ENCODE measurements at places on chromosomes 1 and 21.

DNA sequence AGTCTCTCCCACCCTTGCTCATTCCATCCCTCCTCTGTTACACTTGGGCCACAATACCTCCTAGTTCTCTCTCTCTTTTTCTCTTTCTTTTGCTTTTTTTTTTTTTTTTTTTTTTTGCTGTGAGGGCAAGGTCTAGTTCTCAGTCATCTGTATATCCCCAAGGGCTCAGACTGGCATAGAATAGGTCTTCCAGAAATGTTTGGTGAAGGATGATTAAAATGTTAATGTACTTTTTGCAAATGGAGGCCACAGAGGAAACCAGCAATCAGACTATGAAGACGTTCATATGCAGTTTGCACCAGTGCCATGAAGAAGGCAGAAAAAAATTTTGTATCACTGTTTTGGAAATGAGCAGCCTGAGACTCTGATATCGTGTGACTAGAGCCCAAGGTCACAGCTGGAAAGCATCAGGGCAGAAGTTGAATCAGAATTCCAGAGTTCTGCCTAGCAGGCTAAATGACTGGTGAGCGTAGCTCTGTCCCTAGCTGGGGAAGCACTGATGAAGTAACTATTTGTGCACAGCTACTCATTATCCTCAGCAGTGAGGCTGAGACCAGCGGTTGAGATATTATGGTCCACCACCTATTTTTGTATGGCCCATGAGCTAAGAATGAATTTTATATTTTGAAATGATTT lies 186.5 kb downstream of the TGFBR3 start:
- DNase-seq = no peak

DNA sequence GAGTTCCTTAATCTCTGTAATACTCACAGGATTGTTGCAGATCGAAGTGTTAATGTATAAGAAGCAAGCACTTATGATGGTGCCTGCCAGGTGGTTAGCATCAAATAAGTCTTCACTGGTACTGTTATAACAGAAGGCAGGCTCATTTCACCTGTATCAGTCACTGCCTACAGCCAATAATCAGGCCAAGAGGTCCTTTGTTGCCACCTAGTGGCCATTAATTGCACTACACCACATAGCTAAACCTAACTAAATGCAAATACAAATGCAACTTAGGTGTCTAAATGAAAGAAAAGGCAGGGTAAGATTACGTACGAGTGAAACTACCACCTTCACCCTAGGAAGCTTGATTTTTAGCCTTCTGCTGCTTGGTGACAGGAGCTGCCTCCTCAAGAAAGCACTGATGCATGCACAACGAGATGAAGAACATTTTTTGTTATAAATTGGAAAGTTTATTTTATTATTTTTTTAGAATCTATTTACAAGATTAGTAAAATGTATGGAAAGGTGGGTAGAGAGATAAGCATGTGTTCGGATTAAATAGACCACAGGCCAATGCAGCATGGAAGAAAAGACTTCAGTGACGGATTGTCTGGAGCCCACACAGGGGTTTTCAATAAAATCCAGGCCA lies 334.8 kb upstream of the CAMK1G start:
- peak; percentile 81 for DNase-seq

DNA sequence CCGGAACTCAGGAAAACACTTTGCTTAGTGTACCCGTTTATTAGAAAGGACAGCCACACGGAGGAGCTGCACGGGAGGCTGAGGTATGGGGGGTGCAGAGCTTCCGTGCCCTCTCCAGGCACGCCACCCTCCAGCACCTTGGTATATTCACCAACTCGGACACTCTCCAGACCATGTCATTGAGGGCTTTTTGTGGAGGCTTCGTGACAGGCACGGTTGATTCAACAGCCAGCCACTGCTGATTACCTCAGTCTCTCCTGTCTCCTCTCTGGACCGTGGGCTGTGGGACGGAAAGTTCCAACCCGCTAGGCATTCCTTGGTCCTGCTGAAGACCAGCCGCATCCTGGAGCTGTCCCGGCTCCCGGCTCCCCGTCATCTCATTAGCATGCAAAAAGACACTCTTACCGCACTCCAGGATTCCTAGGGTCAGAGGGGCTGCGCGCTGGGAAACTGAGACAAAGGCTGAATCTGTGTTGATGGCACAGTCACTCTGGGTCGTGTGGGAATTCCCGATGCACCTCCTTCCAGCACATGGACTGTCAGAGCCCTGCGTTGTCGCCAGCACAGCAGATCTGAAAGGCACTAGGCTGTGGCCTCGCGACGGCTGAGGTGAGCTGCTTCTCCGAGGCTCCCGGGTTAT lies 65.6 kb downstream of the PRKCZ start:
- DNase-seq = peak; percentile 67

GRCh38 chr21:16199539-16199938 lies 469.8 kb downstream of the USP25 start:
- DNase-seq = no peak

GRCh38 chr21:33774551-33774950 lies 132.2 kb downstream of the ITSN1 start:
- DNase-seq = no peak

GRCh38 chr1:225449261-225449660 lies 21.4 kb upstream of the LBR start:
- no peak for DNase-seq

GRCh38 chr21:32728848-32729247 lies 1.0 kb upstream of the SYNJ1 start:
- DNase-seq = no peak

DNA sequence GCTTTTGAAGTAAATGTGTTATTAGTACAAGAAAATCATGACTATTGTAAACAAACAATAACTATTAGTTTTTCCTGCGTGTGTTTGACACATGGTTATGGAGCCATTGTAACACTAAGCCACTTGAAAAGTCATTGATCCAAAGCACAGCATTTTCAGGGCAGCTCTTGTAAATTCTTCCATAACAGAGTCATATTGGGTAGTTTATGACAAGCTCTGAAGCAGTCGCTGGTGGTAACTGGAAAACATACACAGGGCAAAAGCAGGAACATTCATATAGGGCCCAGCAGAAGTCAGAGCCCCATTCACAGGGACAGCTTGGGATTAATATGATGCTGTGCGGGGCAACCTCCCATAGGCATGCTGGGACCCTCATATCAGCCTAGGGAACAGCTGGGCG lies 483.2 kb upstream of the PTBP2 start:
- no peak for DNase-seq

- peak; percentile 85 for DNase-seq
These were observed 2.1 kb downstream of the ITGB2 start for GRCh38 chr21:44918581-44919033.

DNA sequence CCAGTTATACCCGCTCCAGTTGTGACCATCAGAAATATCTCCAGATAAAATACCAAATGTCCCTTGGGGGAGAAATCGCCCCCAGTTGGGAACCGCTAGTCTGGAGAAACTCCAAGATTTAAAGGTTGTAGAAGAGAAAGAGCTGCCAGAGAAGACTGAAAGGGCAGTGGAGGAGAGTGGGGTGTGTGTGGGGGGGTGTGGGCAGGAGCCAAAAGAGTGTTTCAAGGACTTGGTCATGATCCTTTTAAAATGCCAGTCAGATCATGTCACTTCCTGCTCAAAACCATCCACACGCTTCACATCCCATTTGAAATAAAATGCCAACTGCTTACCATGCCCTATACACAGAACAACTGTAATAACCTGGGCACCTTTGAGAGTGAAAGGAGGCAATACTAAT lies 3.4 kb upstream of the HEYL start:
- DNase-seq = no peak

GRCh38 chr1:94591823-94592570 lies 50.4 kb upstream of the F3 start:
- DNase-seq = no peak

- DNase-seq = no peak
These were observed 524.1 kb downstream of the PTBP2 start for GRCh38 chr1:97245682-97246081.

DNA sequence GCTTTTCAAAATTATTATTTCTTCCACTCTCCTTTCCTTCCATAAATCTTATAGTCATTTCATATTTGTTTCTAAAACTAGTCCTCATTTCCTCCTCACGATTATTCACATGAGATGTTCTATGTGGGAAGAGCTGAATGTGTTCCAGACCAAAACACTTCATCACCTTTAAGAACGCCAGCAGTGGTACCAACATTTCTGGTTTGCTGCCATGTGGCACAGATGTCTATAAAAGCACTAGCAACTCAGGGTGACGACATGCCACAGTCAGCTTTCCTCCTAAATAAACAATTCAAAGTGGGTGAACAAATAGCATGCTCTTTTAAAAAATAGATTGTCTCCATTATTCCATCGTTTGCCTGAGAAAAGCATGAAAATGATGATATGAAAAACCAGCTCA lies 1217.8 kb upstream of the ADGRL2 start:
- no peak for DNase-seq

DNA sequence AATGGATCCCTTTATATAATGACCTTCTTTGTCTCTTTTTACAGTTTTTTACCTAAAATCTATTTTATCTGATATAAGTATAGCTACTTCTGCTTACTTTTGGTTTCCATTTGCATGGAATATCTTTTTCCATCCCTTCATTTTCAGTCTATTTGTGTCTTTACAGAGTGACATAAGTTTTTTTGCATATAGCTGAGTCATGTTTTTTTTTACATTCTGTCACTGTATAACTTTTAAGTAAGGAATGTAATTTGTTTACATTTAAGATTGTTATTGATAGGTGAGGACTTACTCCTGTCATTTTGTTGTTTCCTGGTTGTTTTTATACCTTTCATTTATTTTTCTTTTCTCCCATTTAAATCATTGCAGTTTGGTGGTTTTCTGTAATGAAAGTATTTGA lies 402.7 kb upstream of the ADGRL2 start:
- no peak for DNase-seq
